NK-92 treated with Interleukin-12 subunit alpha and Interleukin-12 subunit beta, amount 100 ng/mL, for 24 hours (cell line): ENCODE measurements at places on chromosomes 7 and 10.
A peak's percentile ranks its signal among the peaks of the same experiment; 100 is the strongest.

- no peak for DNase-seq
These were observed 7.6 kb downstream of the MTERF1 start for GRCh38 chr7:91872928-91873327.

- DNase-seq, result no peak
These were observed 37.0 kb downstream of the CNPY1 start for GRCh38 chr7:155509359-155509724.

- no peak for DNase-seq
These were observed 109.4 kb upstream of the CTBP2 start for GRCh38 chr10:125269716-125270115.

DNA sequence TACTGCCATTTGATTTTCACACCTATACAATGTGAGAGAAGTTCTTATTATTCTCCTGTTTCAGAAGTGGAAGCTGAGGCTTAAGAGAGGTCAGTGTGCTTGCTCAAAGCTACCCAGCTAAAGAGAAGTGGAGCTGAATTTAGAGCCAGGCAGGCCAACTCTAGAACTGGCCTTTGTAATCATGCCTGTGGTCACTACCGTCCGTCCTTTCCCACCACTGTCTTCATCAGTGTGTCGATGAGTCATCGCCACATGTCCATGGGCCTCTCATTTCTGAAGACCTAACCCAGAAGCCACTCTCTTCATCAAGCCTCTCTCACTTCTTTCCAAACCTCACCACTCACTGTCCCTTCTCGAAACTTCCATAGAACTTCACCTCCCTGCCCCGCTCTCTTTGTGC lies 237.8 kb downstream of the KIAA1217 start:
- peak; percentile 16 for DNase-seq

DNA sequence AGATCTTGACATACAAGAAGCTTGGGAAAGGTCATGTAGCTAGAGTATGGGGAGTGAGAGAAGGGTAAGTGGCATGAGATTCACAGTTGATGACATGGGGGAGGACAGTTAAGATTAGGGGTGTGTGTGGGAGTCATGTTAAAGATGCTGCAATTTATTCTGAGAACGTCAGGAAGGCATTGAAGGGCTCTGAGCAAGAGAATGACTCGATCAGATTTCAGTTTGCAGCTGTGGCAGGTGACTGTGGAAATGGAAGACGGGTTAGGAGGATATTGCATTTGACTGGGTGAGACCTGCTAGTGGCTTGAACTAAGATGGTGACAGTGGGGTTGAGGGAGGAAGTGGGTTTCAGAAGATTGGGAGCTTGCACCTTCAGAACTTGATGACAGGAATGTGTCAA lies 5.6 kb downstream of the CDC123 start:
- DNase-seq, result no peak

GRCh38 chr10:7412237-7412927 lies 1.5 kb upstream of the SFMBT2 start:
- no peak for DNase-seq

DNA sequence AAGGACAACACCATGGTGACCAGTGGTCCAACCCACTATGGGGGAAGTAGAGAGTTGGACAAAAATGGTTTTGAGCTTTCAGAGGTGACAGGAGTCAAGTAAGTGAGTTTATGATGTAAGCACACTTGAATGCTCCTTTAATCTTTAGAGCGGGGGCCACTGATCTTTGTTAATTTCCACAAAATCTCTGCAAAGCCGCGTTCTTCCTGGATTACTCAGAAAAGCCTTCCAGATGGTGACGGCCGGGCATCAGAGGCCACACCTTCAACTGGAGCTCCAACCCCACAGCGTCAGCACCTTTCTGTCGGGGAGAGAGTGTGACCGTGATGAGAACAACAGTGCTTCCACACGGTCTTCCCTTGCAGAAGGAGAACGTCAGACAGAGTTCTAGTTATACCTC lies 35.2 kb upstream of the KLF6 start:
- no peak for DNase-seq

GRCh38 chr7:5831196-5831595 lies 49.4 kb upstream of the OCM start:
- DNase-seq, result no peak

- no peak for DNase-seq
These were observed 14.2 kb downstream of the DNAJC9 start for GRCh38 chr10:73232887-73233286.

GRCh38 chr7:91165006-91165845 lies 99.0 kb upstream of the FZD1 start:
- no peak for DNase-seq

GRCh38 chr10:58733436-58733835 lies 220.8 kb downstream of the BICC1 start:
- no peak for DNase-seq

DNA sequence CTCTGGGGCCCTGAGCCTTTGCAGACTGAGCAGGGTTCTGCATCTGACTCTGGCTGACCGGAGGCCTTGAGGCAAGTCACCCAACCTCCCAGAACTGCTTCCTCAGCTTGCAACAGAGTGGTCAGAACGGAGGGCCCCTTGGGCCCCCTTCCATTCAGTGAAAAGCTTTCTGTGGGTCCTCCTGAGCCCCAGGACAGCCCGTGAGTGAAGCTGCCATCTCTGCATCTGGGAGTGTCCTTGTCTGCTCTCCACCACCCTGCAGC lies 224.7 kb downstream of the DNAJB6 start:
- DNase-seq, result no peak

DNA sequence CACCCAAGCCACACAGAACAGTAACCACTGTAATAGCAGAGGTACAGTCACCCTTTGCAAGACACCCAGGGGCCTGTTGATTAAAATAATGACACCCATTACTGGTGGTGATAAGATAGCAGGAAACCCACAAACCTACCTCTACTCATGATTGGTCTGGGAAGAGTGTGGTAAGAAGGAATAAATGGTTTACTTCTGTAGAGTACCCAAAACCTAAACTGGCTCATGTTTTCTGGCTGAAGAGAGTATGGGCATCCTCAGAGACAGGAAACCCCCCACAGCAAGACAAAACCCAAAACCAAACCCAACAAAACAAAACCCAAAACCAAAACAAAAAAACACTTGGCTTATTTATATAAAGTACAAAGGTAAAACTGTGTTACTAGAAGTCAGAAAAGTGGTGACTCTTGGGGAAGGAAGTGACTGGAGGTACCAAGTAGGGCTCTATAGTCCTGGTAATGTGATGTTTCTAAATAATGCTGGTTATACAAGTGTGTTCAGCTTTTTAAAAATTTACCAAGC lies 15.5 kb upstream of the DNAJB12 start:
- DNase-seq, result no peak

GRCh38 chr10:94402843-94403379 lies 570 bp downstream of the TBC1D12 start:
- no peak for DNase-seq

DNA sequence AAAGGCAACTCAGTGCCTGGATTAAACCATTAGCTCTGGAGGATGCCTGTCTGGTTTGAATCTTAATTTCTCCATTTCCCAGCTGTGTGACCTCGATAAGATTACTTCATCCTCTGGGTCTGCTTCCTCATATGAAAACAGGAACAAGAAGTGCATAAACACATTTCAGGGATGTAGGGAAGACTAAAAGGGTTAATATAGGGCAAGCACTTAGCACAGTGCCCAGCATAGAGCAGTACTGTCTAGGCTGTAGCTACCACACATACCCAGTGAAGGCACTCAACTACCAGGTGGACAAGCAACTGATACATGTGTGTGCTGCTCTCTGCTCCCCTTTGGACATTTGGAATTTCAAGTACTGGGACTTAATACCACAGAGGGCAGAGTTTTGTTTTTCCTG lies 85.4 kb downstream of the KCNMA1 start:
- no peak for DNase-seq

DNA sequence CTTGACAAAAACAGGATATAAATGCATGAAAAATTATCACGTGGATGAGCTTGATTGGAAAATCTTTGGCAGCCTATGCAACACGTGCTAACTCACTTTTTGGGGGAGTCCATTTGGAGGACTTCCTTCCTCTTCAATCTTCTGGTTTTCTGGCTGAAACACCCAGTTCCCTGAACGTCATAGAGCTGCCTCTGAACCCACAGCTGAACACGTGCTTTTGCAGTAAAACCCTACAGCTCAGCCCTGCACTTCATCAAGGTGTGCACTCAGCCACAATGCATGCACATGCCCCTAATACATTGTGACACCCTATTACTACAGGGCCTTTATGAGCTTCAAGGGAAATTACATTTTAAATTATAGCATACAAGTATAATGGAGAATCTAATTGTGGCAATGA lies 808.7 kb upstream of the AUTS2 start:
- DNase-seq, result no peak

DNA sequence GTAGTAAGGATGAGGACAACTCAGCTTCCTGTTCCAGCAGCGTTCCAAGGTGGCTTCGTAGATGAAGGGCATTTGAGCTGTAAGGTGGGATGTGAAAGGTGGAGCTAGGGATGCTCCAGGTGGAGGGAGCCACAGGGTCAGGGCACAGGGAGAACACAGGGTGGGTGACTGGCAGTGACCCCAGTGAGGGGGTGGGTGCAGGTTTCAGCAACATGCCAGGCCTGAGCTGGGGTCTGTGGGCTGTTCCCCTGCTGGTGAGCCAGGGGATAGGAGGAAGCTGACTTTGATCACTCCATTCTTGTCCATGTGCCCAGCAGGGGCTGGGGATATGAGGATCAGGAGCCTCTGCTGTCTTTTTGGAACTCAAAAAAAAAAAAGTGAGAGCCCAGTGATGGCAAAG lies 33.2 kb downstream of the CDH23 start:
- no peak for DNase-seq

DNA sequence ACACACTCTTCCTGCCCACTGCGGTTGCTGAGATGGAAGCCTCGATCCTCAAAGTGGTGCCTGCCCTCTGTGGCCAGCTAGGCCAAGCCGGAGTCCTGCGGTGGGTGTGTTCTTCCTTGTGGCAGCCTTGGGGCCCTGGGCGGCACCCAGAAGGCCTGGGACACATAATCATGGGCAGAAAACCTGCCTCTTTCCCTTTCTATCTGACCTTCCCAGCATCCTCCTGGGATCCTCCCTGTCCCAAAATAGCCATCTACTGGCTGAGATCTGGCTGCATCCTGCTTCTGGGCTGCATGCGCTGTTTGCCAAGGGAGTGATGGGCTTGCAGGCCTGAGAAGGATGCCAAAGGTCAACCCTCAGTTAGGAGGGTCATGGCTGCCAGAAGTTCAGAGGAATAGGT lies 23.9 kb downstream of the COL13A1 start:
- no peak for DNase-seq

DNA sequence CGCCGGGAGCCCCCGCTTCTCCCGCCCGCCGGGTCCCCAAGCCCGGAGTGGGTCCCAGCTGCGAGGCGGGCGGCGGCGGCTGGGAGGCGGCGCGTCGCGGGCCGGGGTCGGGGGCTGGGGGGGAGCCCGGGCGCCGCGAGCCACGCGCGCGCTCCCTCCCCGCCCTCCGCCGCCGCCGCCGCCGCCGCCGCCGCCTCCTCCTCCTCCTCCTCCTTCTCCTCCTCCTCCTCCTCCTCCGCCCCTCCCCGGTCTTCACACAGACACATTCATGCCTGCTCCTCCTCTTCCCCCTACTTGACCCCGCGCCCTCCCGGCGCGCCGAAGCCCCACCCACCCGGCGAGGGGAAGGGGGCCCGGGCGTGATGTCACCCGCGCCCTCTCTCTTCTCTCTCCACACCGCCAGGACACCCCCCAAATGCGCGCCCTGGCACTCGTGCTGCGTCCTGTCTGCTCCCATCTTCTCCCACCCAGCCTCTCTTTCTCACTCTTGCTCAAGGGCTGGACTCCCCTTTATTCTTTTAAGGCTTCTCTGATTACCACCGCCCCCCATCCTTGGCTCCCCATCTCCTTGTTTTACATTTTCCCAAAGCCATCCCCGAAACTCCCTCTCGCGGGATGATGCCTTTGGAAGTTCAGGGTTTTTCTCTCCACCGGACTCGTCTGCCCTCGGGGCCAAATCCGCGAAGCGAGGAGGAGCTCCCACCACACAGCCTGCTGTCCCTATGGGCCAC lies 967 bp upstream of the GLI3 start:
- DNase-seq, result no peak

DNA sequence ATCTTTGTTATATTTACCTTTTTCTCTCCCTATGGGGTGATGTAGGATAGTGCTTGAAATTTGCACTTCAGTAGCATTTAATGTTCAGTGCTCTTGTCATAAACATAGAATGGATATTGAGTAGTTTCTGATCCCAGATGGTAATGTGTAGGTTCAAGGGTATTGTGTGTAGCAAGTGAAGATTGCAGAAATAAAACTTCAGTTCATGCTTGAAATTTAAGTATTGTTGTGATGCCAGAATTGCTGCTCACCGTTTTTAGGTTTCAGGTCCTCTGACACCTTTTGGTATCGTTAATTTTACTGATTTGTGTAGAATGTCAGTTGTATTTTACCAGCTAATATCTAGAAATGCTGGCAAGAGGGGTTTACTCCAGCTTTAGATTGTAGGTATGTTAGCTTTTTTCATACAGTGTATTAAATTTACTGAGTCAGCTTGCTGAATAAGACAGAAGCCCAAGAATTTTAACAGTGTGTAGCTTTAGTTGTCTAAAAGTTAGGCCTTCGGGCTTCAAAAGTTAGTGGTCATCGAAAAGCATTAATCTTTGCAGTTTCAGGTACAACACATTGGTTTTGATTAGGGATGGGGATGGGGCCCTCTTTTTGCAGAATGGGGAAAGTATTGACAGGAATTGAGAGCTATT lies 1.9 kb downstream of the PTEN start:
- no peak for DNase-seq

DNA sequence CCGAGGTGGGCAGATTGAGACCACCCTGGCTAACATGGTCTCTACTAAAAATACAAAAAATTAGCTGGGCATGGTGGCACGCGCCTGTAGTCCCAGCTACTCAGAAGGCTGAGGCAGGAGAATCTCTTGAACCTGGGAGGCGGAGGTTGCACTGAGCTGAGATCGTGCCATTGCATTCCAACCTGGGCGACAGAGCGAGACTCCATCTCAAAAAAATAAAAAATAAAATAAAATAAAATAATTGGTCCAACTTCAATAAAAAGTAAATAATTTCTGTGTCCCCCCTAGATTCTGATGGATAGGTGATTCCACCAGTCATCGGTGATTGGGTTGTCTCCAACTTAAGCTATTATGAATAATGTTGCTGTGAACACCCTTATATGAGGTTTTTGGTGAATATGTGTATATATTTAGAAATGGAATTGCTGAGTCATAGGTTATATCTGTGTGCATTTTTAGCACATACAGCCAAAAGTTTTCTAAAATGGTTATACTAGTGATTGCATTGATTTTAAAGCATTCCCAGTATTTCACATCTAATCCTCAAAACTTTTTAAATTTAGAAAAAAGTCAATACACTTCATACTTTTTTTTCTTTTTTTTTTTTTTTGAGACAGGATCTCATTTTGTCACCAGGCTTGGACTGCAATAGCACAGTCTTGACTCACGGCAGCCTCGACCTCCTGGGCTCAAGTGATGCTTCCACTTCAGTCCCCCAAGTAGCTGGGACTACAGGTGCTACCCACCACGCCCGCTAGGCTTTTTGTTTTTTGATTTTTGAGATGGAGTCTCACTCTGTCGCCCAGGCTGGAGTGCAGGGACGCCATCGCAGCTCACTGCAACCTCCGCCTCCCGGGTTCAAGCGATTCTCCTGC lies 13.7 kb upstream of the SRPK2 start:
- no peak for DNase-seq

DNA sequence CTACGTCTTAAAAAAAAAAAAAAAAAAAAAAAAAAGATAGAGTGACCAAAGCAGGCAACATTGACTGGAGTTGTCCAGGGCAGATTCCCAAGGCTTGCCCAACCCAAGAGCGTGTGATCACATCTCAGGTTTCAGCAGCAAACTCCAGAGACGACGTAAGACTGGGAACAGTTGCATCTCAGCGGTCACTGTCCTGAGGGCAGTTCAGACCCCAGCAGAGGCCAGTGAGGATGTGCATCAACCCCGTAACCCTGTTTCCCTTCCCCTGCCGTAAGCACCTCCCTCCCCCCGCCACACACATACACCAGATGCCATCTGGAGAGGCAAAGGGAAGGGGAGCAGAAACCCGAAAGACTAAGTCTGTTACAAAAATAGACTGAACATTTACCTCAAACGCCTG lies 19.3 kb upstream of the TOMM7 start:
- no peak for DNase-seq
